Epithelial cell of prostate (primary cell): ENCODE measurements at places on chromosomes 4 and X.

DNA sequence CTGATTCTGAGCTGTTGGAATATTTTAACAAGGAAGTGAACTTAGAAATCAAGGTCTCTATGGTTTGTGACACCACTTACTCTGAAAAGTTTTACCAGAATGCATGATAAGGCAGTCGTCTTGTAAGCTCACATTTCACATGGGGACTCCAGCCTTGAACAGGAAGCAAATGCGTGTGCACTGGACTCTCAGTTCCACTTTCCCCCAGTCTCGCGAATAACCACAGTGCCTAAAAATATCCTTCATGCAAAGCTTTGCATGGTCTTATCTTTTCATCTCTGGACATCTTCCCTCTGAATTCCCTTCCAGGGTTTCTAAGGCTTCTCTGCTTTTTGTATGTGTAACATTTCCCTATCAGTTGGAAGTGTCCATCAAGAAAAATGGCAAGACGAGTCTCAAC, 581.8 kb downstream of the NLGN4X start:
- DNase-seq, result no peak

DNA sequence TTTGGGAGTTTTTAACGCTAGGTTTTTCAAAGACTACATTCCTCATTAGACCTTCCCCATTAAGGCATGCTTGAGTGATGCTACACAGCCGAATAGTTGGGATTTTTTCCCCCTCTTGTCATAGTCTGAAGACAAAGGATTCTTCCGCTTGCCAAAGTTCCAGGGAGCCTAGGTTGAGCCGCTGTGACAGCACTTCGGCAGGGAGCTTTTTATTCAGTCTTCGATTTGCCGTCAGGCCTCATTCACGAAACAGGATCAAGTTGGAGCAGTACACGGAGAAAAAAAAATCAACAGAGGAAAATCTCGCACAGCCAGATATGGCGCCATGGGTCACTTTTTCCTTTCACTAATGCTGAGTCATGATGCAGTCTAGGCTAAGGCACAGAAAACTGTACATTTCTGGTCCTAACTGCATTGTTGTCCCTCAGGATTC, 24.3 kb downstream of the SHROOM3 start:
- DNase-seq, result no peak

- DNase-seq, result no peak
Measured at GRCh38 chr4:20037745-20038144, 214.0 kb upstream of the SLIT2 start.

DNA sequence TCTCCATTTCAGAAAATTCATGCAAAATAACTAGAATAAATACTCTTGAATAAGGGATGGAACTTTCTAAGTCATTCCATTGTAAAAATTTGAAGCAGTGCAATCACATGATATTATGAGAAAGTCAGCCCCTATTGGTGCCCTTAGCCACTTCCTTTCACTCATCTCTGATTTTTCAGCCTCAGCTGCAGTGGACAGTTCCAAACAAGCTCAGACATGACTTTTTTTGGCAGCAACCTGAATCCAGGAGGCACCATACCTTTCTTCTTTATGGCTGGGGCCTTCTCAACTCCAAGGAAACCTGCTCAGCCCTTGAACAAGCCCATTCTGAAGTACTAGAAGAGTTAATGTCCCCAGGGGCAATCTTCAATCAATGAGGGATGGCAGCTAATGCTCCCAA, 40.5 kb downstream of the MAPK10 start:
- DNase-seq, result peak; percentile 18

DNA sequence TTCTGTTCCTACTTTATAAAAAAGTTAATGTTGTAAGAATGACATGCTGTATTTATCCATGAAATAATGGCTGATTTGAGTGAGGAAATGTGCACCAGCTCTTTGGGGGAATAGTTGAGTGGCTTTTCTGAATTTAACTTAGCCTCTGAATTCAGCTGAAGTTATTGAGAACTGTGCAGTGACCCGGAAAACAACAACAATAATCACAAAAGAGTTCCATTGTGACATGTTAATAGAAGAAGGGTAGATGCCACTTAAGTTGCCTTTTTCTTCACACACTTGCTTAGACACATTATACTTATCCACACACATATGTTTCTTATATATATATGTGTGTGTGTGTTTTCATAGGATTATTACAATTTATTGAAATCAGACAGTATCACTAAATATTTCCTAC, 301.2 kb downstream of the BMPR1B start:
- DNase-seq, result no peak

DNA sequence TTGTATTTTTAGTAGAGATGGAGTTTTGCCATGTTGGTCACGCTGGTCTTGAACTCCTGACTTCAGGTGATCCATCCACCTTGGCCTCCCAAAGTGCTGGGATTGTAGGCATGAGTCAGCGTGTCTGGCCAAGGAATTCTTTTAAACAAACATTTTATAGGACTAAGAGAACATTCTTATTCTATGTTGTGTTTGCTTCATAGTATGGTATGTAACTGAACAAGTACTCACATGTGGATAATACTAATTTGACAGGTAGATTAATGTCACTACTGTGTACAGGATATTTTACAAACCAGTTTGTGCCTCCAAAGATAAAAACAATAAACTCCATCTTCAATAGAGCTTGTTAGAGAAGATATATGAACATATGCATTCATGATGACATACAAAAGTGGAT, 1353.4 kb downstream of the PCDH7 start:
- peak; percentile 80 for DNase-seq

DNA sequence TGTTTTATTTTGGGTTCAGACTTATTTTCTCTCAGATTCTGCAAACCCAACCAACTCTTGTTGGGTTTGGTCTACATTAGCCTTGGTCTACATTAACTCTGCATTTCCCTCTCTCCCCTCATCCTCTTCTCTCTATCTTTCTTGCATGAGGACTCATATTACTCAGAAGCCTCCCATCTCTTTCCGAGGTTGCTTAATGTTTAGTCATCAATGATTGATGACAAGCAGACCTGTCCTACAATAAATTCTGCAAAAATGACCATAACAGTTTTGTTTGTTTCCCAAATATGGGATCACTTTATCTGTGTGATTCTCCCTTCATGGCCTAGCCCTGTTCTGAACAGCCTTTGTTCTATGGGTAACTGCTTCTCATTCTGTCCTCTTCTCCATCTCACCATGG, 75.2 kb downstream of the GABRB1 start:
- DNase-seq, result no peak

DNA sequence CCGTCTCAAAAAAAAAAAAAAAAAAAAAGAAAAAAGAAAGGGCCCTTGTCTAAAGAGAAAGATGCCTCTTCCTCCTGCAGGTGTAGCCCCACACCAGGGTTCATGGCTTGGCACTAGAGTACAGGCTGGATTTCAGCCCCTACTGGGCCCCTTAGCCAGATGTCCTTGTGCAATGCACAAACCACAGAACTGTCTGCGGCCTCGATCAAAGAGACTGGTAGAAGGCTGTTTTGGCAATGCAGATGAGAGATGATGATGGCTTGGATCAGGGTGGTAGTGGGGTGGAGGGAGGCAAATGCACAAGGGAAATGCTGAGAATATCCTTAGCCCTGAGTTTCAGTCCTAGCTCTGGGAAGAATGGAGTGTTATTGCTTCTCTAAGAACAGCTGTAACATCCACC, 26.5 kb upstream of the TSR2 start:
- no peak for DNase-seq

DNA sequence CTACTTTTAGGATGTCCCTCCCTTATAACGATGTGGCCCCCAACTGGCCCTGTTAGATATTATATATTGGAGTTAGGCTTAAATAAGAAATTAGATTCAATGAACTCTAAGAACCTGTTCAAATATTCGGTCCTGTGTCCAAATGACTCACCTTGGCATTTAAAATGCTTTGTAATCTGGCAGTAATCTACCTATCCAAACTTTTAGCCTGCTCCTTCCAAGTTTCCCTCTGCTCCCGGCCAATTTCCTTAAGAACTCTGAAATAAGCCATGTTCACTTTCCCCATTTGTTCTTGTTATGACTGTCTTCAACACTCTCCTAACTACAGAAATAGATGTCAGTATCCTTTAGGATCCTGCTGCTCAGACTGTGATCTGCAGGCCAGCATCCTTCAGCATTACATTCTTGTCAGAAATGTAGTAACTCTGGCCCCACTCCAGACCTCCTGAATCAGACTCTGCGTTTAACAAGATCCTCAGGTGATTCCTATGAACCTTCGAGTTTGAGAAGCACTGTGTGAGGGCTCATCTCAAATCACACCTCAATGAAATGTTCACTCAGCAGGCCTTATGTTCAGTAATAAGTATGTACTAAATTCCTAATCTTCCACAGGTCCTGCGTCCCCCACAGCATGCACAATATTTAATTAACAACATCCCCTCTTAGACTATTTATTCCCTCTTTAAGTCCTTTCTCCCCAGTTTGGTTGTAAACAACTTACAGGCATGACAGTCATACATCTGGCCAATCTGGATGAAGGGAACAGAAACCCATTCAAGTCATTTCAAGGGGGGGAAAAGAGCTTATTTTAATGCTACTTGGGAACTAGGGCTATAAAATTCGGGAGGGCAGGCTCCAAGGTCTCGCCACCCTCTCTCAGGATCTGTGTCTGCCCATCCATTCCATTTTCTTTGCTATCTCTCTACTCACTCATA, 3.0 kb downstream of the ATP8A1 start:
- DNase-seq, result no peak

GRCh38 chr4:168291242-168291641, 27.3 kb downstream of the DDX60 start:
- no peak for DNase-seq

DNA sequence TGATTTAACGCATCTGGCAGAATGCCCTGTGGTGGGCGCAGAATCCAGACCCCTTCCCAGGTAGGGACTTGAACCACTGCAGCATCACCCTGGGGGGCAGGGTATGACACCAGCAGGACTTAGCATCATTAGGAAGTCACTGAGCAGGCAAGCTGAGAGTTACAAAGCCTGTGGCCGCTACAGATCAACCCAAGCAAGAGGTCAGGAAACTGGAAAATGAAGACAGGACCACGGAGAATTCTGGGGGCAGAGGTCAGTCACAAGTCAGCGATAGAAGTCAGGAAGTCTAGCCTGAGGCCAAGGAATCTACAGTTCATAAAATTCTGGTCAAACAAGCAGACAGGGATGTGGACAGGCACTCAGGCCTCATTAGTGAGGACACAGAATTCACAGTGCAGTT, 108.4 kb downstream of the CHIC2 start:
- DNase-seq, result no peak

GRCh38 chrX:153533091-153533490, 15.6 kb downstream of the ATP2B3 start:
- DNase-seq, result no peak

- DNase-seq, result no peak
Measured at GRCh38 chr4:113471146-113471860, 290.2 kb downstream of the CAMK2D start.

DNA sequence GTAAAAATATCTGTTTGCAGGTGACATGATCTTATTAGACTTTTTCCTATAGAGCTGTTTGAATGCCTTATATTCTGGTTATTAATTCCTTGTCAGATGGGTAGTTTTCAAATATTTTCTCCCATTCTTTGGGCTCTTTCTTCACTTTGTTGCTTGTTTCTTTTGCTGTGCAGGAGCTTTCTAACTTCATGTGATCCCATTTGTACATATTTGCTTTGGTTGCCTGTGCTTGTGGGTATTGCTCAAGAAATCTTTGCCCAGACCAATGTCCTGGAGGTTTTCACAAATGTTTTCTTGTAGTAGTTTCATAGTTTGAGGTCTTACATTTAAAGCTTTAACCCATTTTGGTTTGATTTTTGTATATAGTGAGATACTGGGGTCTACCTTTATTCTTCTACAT, 63.0 kb downstream of the MAGED1 start:
- no peak for DNase-seq

GRCh38 chr4:8701126-8702019, 108.8 kb downstream of the CPZ start:
- no peak for DNase-seq

DNA sequence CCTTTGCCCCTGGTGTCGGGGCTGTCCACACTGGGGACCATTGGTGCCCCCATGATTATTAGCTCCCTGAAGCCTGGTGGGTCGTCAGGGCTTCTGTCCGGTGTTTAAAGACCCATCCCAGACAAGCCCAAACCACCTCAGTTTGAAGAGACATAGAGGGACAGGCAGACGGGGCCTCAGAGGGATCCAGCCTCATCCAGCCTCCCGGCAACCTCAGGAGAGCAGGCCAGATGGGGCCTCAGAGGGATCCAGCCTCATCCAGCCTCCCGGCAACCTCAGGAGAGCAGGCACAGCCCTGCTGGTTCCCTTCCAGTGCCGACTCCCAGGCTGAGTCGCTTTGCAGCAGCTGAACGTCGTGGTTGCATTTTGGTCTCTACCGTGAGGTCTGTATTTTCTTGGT, 32.1 kb downstream of the PIGG start:
- DNase-seq, result no peak

- no peak for DNase-seq
Measured at GRCh38 chrX:24838629-24839028, 144.9 kb downstream of the POLA1 start.

GRCh38 chr4:104942990-104943743, 203.5 kb upstream of the TET2 start:
- no peak for DNase-seq

GRCh38 chr4:78684325-78685079, 91.6 kb upstream of the BMP2K start:
- no peak for DNase-seq

DNA sequence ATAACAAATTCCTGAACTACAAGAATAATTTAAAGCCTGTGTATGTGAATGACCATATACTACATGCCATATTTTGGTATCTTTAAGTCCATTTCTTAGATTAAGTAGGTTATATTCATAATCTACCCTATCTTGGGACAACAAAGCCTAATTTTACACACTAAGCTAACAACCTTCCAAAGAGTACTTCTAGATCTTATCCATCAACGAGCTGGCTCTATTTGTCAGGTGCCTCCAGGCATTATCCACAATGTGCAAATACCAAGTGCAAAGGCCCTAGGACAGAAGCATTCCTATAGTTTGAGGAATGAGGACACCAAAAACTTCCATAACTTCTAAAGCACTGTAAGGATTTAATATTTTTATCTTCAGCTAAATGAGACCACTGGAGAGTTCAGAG, 3.5 kb downstream of the SLBP start:
- no peak for DNase-seq

- no peak for DNase-seq
Measured at GRCh38 chr4:165553221-165553810, 174.5 kb downstream of the CPE start.

DNA sequence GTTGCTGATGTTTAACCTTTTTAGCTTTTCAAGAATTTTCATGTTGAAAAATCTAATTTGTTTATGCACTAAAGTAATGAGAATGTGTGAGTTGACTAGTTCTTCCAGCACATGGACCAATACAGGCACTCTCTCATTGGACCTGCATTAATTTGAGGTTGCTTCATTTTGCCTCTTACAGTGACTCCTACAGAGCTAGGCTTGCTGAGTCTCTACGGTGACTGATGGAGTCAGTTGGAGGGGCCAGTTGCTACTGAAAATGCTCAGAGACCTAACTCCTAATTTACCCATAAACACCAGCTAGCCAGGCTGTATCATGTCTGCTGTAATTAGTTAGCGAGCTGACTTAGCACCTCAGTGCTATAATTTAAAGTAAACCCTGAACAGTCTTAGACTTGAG, 10.9 kb downstream of the MTHFD2L start:
- no peak for DNase-seq

- no peak for DNase-seq
Measured at GRCh38 chr4:53490965-53491622, 100.2 kb downstream of the LNX1 start.

GRCh38 chr4:95142932-95143331, 385.2 kb downstream of the BMPR1B start:
- no peak for DNase-seq

GRCh38 chr4:61520681-61521160, 320.6 kb downstream of the ADGRL3 start:
- DNase-seq, result peak; percentile 41
